ENCODE measurements at places on chromosomes 3 and 15.

DNA sequence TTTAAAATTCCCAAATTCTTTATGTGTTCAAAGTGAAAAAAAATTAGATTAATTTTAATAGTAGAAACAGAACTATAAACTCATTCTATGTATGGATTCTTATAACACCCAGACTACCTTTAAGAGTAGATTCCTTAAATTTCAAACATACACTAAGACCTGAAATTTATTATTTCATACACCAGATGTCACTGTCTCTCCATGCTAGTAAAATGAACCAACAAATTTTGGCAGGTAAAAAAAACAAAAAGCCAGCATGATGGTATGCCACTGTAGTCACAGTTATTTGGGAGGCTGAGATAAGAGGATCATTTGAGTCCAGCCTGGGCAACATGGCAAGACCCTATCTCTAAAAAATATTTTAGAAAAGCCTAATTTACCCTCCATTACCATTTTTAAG, 461.3 kb upstream of the NAALADL2 start:
- DNase-seq = peak; percentile 1

- no peak for DNase-seq
These were observed 116.1 kb downstream of the PDE8A start for GRCh38 chr15:85097725-85098124.

DNA sequence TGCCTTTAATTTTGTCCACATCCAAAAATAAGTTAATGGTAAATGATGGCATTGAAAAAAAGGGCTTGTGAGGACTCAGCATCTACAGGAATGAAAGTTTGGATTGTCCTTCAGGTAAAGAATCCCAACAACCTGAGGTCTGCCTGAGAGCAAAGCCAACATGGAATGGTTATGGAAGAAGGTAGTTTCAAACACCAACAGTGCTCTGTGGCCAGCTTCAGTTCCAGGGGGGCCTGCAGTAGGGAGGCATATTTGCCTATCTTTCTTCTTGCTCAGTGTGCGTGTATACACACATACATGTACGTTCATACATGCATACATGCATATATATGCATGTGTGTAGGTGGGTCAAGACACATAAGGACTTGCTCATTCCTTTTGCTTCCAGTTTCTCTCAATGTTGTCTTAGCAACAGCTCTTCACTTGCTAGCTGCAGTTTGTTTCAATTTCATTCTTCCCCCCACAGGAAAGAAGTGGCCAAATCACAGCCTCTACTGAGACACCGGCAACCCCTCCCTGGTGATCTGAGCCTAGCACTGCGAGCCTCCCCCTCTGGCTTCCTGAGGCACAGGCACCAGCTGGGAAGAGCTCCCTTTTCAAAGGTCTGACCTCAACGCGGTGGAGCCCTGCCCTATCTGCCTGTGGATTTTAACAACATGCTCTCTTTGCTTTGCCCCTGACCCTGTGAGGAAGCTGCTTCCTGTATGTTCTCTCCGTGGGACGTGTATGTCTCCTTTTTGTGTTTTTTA, 146.2 kb downstream of the KLF13 start:
- no peak for DNase-seq

DNA sequence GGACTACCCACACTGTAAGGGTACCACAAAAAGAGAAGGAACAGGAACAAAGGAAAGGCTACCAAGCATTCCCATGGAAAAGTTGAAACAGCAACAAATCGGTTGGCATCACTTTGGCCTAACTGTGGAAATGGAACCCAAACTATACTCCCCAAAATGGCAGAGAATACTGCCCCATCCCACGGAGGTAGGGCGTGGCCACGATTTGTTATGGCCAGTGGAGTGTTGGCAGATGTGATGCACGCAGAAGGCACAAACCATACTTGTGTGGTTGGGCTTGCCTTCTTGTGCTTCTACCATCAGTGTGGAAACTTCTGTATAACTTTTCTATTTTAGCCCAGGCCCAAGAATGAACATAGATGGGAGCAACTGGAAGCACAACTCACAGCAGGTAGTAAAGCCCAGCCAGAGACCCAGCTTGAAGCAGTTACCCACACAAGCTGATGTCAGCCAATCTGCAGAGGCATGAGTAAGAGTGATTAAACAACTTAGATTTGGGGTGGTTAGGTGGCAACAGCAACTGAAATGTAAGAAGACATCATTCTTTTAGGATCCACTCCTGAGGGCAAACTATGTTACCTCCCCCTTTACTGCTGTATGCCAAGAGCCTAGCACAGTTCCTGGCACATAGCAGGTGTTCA, 64.1 kb downstream of the BTD start:
- DNase-seq = no peak

GRCh38 chr3:25493786-25494185, 65.7 kb downstream of the RARB start:
- DNase-seq = no peak

GRCh38 chr15:84878504-84878903, 6.0 kb upstream of the SLC28A1 start:
- DNase-seq = peak; percentile 22

- no peak for DNase-seq
These were observed 73.8 kb downstream of the TLE3 start for GRCh38 chr15:70023769-70024491.
